ENCODE measurements at places on chromosomes 6 and 20. TPM values are rescaled to one million over a fixed set of nuclear protein-coding genes. Genes with fewer than 3 reads are reported as not detected.

Gene LZTS3
- 2.3 TPM for total RNA-seq

Gene STX7
- 24.0 TPM for total RNA-seq

Gene TREM1
- not detected for total RNA-seq

Gene PPP1R16B
- total RNA-seq, result 54.9 TPM

Gene CENPQ
- total RNA-seq, result 6.5 TPM

Gene OR2J3
- total RNA-seq, result not detected

Gene PHF10
- 32.4 TPM for total RNA-seq

Gene KHDC1L
- total RNA-seq, result not detected

Gene DEFB129
- total RNA-seq, result not detected

Gene OLIG3
- total RNA-seq, result not detected

Gene MCCD1
- not detected for total RNA-seq

Gene STX11
- 4.5 TPM for total RNA-seq

Gene PBOV1
- not detected for total RNA-seq

Gene NOX3
- total RNA-seq, result not detected

Gene TCP1
- 426 TPM for total RNA-seq

Gene TRIM10
- total RNA-seq, result not detected

Gene AFDN
- total RNA-seq, result 91.0 TPM

Gene KCNK16
- total RNA-seq, result not detected

Gene C4A
- total RNA-seq, result 0.91 TPM

Gene PTGIS
- 2.4 TPM for total RNA-seq

Gene FOXC1
- total RNA-seq, result 5.2 TPM

Gene ENPP5
- not detected for total RNA-seq

Gene FERMT1
- total RNA-seq, result 0.65 TPM

Gene BPIFB1
- total RNA-seq, result not detected

Gene MDFI
- 42.7 TPM for total RNA-seq

Gene FOXQ1
- not detected for total RNA-seq

Gene BPIFB6
- total RNA-seq, result not detected

Gene GGTLC1
- not detected for total RNA-seq

Gene SRSF12
- not detected for total RNA-seq

Gene HLA-DRB5
- not detected for total RNA-seq

Gene MAN1A1
- total RNA-seq, result 13.3 TPM

Gene TNFRSF6B
- 41.5 TPM for total RNA-seq

Gene RALGAPB
- total RNA-seq, result 22.1 TPM

Gene ZC3H12D
- total RNA-seq, result not detected

Gene SLC17A1
- not detected for total RNA-seq

Gene AIF1
- total RNA-seq, result not detected

Gene PROCR
- total RNA-seq, result 332 TPM

Gene CENPW
- 28.9 TPM for total RNA-seq

Gene OXT
- not detected for total RNA-seq

Gene FAM184A
- total RNA-seq, result under 0.01 TPM

Gene PRSS35
- not detected for total RNA-seq

Gene MAFB
- 0.65 TPM for total RNA-seq

Gene C20orf204
- total RNA-seq, result 3.0 TPM

Gene RPRD1B
- 12.0 TPM for total RNA-seq

Gene NRSN1
- total RNA-seq, result not detected

Gene SCUBE3
- 0.30 TPM for total RNA-seq

Gene LINC00237
- not detected for total RNA-seq

Gene BHLHE23
- total RNA-seq, result not detected

Gene CLPSL2
- total RNA-seq, result not detected

Gene UNC5CL
- under 0.01 TPM for total RNA-seq

Gene CSNK2B
- total RNA-seq, result 84.3 TPM

Gene STXBP5
- total RNA-seq, result 20.1 TPM

Gene GLO1
- 273 TPM for total RNA-seq

All from epithelial cell of umbilical artery (primary cell).